ENCODE measurements at places on chromosomes 11 and 22. TPM values are rescaled to one million over a fixed set of nuclear protein-coding genes. Genes with fewer than 3 reads are reported as not detected.

APOL5 gene
- total RNA-seq, result not detected

NUCB2 gene
- total RNA-seq, result 28.2 TPM

LRRC55 gene
- total RNA-seq, result not detected

CD248 gene
- 0.02 TPM for total RNA-seq

OOSP2 gene
- not detected for total RNA-seq

INS gene
- total RNA-seq, result not detected

WT1 gene
- 5.5 TPM for total RNA-seq

SLC17A6 gene
- not detected for total RNA-seq

CD3E gene
- not detected for total RNA-seq

E2F8 gene
- total RNA-seq, result 5.8 TPM

KRTAP5-4 gene
- not detected for total RNA-seq

C1QTNF5 gene
- not detected for total RNA-seq

CHADL gene
- not detected for total RNA-seq

VWCE gene
- total RNA-seq, result 0.85 TPM

OR52H1 gene
- total RNA-seq, result not detected

MRPL17 gene
- 99.9 TPM for total RNA-seq

LUZP2 gene
- total RNA-seq, result not detected

CHRM1 gene
- 0.07 TPM for total RNA-seq

NFAM1 gene
- total RNA-seq, result not detected

PKP3 gene
- 40.1 TPM for total RNA-seq

KRTAP5-9 gene
- not detected for total RNA-seq

SAA1 gene
- total RNA-seq, result 3.3 TPM

MAJIN gene
- not detected for total RNA-seq

SLC22A25 gene
- total RNA-seq, result not detected

MS4A1 gene
- not detected for total RNA-seq

RIMBP3C gene
- total RNA-seq, result not detected

FOSL1 gene
- total RNA-seq, result 107 TPM
